ENCODE measurements at places on chromosomes 12 and 14.

- DNase-seq, result no peak
Measured at GRCh38 chr14:104084251-104085002, 1.1 kb upstream of the ASPG start.

DNA sequence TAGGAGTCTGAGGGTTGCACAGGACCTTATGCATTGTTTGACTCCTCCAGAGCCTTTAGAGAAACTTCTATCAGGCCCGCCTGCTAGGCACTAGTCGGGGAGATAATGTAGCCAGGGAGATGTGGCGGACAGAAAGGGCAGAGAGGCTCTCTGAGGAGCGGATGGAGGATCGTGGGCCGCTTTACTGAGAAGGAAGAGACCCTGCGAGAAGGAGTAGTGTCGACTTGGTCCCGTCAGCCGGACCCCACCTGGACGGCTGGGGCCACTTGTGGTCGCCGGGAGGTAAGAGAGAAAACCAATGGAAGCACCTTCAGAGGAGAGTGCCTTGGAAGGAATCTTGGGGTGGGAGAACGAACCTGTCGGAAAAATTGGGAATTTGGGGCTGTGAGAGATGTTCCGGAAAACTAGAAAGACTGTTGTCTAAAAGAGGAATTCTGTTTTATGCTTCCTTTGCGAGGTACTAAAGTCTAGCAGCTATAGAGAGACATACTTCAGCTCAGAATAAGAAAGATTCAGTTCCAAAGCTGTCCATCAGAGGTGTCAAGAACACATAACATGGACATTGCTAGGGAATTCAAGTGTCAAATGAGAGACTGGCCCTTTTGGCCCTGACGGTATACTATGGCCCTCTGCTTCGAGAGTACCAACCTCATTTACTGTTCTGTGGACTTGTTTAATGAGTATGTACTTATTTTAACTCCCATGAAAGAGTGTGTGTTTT, 660 bp upstream of the MCRS1 start:
- no peak for DNase-seq

DNA sequence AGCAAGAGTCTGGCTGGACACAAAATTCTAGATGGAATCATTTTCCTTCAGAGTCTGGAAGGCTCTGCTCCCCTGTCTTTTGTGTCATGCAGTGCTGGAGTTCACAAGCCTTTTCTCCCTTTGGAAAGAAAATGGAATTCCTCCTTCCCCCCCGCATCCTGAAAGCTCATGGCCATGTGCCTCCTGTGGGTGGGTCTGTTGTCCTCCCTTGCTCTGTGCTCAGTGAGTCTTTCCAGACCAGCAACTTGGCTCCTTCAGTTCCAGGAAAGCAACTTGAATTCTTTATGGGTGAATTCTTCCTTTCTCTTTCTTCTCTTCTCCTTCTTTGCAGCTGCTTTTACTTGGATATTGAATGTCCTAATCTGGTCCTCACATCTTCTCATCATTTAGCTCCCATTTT, 70.2 kb downstream of the TUNAR start:
- DNase-seq, result no peak

- DNase-seq, result no peak
Measured at GRCh38 chr12:117188961-117189724, 1.1 kb downstream of the FBXO21 start.

GRCh38 chr12:102950950-102951619, 6.4 kb upstream of the ASCL1 start:
- DNase-seq, result no peak

DNA sequence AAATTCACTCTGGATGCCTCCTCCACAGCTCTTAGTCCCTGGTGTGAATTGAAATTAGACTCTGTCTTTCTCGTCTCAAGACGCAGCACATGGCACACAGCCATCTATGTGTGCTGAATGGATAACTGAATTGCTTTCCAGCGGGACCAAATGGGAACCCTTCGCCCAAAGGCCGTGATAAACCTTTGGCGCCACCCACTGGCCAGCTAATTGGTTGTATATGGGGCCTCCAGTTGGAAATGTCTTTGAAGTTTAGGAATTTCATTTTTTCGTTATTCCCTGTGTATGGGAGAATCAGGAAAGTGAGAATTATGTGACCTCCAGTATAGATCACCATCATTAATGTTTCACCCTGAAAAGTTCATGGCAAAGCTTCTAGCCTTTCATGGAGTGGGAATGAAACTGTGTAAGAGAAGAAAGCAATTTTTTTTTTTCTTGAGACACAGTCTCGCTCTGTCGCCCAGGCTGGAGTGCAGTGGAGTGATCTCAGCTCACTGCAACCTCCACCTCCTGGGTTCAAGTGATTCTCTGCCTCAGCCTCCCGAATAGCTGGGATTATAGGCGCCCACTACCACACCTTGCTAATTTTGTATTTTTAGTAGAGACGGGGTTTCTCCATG, 9.8 kb upstream of the HSP90AA1 start:
- peak; percentile 32 for DNase-seq

DNA sequence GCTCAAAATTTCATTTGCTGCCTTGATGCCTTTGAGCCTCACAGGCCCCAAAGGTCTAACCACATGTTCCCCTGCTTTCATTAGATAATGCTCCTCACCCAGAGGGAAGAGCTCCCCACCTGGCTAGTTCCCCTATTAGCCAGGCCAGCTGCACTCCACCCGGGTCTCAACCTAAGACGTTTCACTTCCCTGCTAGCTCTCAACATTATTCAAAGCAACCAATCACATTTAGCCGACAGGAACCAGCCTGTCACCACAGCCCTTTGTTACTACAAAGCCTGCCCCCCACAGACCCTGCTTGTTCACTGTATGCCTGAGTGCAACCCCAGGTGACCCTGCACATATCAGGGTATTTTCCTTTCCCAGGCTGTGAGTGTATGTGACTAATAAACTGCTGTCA, 78.6 kb downstream of the SLC15A5 start:
- peak; percentile 65 for DNase-seq

DNA sequence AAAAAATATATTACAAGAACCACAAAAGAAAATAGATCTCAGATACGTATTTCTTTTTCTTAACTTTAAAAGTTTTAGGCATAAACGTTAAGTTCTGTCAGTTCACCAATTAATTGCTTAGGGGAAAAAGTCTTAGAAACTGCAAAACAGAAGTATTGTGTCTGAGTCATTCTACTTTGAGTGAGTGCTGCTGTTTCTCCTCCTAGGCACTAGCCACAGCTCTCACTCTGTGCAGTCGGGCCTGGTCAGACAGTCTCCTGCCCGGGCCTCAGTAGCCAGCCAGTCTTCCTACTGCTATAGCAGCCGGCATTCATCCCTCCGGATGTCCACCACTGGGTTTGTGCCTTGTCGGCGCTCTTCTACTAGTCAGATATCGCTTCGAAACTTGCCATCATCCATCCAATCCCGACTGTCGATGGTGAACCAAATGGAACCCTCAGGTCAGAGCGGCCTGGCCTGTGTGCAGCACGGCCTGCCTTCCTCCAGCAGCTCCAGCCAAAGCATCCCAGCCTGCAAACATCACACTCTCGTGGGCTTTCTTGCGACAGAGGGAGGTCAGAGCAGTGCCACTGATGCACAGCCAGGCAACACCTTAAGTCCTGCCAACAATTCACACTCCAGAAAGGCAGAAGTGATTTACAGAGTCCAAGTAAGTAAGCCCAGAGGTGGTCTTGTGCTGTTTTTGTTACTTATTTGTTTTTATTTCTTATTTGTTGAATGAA, 201.3 kb downstream of the PCNX1 start:
- DNase-seq, result no peak

GRCh38 chr14:39055786-39056474, 47.1 kb downstream of the SEC23A start:
- DNase-seq, result no peak

DNA sequence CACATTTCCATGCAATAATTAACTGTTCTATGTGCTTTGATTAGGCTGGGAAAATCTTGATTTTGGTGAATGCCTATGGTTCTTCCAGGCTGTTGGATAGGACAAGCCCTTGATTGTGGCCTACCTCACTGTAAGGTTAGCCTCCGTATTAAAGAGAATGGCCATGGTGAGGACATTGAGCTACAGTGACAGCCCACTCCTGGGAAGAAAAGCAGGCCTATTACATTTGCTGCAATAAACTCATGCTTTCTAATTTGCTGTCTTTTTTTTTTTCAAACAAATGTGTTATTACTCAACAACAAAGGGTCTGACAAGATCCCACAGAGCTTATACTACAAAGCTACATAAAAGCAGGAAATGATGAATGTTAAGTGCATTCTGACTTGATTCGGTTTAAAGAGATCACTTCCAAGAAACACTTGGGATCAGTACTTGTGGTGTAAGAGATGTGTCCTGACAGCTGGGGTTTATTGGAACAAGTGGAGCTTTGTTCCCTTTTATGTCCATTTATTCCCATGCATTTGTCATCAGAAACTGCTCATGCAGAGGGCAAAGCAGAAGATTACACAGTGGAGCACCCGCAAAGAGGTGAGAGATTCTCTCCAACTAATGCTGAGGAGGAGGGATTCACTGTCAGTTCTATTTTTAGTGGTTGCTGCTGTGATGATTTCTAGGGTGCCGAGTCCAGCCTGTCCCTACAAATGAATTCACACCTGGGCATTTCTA, 29.1 kb upstream of the KCNK10 start:
- no peak for DNase-seq

- no peak for DNase-seq
Measured at GRCh38 chr12:30201301-30202160, 417.8 kb upstream of the TMTC1 start.

DNA sequence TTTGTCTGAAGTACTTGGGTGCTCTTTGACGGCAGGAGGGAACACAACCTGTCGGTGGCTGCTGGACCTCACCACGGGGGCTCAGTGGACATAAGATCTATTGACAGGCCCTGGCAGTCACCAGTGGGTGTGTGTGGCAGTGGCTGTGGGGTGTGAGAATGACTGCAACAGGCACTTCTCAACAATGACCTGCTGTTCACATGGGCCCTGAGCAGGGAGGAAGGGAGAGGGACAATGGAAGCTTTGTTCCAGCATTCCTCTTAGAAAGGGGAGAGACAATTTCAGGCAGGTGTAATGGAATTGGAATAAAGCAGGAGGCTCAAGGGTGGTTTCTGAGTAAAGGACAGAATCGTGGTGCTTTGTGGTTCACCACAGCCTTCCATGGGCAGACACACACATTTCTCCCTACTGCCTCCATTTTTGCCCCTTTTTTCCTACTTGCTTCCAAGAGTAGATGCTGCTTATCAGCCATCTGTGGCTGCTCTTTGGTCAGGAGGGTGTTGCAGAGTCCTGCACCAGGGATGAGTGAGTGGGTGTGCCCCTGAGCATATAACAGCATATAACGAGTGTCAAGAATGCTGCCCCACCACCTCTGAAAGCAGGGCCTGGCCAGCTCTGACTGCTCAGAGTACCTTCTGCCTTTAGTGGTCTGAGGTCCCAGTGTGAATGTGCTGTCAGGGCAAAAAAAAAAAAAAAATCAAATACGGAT, 267.7 kb downstream of the RASSF9 start:
- no peak for DNase-seq

DNA sequence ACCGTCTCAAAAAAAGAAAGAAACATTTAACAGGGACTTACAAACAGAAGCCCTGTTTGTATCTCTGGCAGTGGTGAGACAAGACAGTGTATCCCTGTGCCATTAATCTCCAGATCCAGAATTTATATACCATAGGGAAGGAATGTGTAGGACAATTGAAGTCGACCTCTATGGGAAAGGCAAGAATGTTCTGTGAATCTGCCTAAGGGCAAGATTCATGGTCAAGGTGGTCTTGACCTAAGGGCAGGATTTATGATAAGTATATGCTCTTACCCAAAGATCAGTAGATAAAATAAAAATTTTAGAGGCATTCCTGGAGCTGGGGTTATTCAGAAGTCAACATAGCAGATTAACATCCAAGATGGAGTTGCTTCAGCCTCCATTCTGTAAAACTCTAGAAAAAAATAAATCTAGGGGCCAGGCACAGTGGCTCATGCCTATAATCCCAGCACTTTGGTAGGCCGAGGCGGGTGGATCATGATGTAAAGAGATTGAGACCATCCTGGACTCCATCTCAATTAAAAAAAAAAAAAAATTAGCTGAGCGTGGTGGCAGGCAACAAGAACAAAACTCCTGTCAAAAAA, 21.0 kb upstream of the SP1 start:
- no peak for DNase-seq

DNA sequence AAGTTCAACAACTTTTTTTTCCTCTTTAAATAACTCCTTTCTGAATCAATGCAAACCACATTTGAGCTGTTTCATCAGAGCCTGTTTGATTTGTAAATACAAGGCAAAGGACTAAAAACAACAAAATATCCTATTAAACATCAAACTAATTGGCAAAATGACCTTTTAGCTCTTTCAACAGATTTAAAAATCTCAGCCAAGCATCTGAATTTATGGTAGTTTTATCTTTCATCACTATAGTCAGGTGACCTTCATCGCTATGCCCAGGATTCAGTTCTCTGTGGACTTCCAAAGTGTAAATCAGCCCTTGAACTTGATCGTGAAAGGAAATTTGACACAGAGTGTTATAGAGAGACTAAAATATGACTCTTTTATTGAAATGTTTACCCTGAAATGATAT, 1554.5 kb upstream of the FLRT2 start:
- no peak for DNase-seq

DNA sequence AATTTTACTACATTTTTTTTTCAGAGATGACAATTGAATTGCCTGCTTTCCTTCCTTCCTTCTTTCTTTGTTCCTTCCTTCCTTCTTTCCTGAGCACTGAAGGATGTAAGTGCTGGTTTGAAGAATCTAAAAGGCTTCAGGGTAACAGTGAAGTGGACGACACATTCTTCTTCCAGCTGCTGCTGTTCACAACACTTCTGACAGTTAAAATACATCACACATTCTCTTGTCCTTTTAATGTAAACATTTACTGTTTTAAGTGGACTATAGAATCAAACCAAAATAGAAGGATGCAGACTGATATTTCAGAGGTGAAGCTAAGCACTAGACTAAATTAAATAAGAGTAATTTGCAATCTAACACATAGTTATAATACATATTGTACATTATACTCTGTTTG, 151.5 kb downstream of the MSRB3 start:
- DNase-seq, result no peak

- no peak for DNase-seq
Measured at GRCh38 chr14:75989134-75989533, 3.6 kb downstream of the IFT43 start.

DNA sequence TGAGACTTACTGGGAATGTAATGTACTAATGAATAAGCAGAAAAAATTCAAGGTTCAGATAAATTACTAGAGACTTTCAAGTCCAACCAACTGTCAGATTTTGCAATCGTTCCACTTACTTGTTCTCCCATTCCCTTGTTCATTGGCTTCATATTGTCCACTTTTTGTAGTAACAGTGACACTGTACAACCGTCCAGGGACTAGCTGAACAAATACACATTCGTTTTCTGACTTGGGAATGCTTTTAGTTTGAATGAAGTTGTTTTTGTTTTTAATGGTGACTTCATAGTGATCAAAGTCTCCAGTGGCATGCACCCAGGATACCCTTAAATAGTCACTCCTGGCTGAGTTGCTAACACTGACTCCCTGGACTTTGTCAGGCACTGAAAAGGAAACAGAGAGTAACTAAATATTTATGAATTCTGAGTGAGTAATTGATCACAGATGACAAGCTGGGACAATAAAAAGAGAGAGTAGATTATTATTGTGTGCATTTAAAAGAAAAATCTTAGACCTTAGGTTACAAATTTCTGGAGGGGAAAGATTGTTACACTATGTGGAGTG, 65.4 kb downstream of the PTPRB start:
- no peak for DNase-seq

GRCh38 chr12:96170328-96170727, 23.8 kb upstream of the ELK3 start:
- DNase-seq, result no peak
